AG10803 (cell line): ENCODE measurements at places on chromosomes 6 and 20.

GRCh38 chr6:90397929-90398674, 101.5 kb upstream of the BACH2 start:
- DNase-seq: no peak

- DNase-seq: peak; percentile 77
Measured at GRCh38 chr6:158817728-158818580, 1.2 kb downstream of the EZR start.

DNA sequence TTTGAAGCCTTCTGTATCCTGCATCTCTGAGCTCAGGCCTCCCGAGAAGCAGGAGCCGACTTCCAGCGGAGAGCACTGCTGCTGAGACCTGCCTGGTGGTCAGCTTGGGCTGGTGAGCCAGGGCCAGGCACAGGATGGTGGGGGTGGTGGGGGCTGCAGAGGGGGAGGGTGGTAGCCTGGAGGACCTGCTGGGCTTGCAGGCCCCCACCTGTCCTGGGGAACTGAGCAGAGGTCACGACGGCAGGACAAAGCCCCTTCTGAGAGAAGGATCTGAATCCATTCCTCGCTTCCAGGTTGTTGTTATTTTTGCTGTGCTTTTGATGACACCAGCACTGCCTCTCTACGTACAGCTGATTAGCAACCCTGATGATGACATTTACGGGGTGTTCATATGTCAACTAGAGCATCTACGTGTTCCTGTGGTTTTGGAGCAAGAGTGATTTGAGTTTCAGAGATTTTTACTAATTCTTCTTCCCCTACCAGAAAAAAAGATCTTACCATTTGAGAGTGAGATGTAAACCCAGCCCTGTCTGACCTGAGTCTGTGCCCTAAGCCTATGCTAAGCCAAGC, 35.7 kb upstream of the CD93 start:
- DNase-seq: no peak

GRCh38 chr6:117449549-117450439, 24.1 kb upstream of the ROS1 start:
- peak; percentile 81 for DNase-seq
